ENCODE measurements at places on chromosomes 2 and 18. TPM values are rescaled to one million over a fixed set of nuclear protein-coding genes. Genes with fewer than 3 reads are reported as not detected.

Gene C2orf80
- not detected for total RNA-seq

Gene GPR39
- 0.94 TPM for total RNA-seq

Gene FER1L5
- under 0.01 TPM for total RNA-seq

Gene ERICH2
- not detected for total RNA-seq

Measured in pericardium fibroblast (primary cell).